ENCODE measurements at places on chromosomes 2 and 18.
A peak's percentile ranks its signal among the peaks of the same experiment; 100 is the strongest.

DNA sequence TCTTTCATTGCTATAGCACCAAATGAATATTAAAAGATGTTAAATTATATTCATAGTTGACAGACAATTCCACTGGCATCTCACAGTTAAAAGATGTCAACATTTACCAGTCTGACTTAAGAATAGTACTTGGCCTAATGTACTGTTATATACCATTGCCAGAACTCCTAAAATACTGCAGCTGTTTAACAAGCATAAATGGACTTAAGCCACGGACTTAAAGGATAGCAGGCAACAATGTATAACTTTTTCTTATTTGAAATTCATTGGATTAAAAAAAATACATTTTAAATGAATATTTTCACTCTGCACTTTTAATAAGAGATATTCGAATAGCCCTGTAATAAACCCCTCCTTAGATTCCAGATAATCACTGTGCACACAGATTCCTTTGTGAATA lies 3.8 kb downstream of the TCF4 start:
- no peak for DNase-seq

DNA sequence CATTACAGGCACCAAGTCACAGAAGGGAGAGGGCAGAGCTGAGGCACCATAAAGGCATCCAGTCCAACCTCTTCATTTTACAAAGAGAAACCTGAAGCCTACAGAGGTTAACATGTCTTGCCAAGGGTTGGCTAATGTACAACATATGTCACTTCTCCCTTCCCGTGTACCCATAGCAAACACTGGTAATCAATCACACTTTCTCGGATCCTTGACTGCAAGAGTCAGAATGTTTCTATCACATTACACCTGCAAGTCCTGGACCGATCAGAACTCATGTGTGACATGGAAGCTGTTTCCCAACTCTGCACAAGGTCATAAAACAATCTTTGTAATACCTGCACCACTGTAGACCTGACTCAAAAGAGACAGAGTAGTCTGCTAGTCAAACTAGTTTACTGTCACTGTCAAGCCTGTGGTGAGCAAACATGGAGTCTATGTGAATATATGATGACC lies 6.0 kb downstream of the ANKRD44 start:
- no peak for DNase-seq

DNA sequence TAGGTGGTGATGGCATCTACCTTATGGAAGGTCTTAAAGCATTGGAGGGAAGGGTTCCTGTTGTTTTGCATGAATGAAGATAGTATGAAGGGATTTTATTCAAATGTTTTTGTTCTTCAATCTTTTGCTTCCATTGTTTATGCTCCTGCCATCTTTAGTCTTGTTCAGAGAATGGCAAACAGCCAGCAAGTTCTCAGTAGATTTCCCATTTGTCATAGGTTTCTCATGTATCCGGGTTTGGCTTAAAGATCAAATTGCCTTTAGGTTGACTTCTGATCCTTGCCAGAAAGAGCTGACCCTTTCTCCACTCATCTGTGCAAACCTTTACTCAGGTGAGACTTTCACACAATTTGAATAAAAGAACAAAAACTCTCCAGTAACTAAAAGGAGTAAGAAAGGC lies 44.2 kb upstream of the STAT4 start:
- no peak for DNase-seq

- no peak for DNase-seq
Observed at GRCh38 chr2:167964650-167965413, 282.6 kb downstream of the STK39 start.

GRCh38 chr2:35931115-35931514 lies 424.5 kb upstream of the CRIM1 start:
- DNase-seq: no peak

GRCh38 chr2:150410809-150411208 lies 76.7 kb downstream of the RND3 start:
- no peak for DNase-seq

- DNase-seq: no peak
Observed at GRCh38 chr2:68673631-68674030, 30.3 kb downstream of the PROKR1 start.

DNA sequence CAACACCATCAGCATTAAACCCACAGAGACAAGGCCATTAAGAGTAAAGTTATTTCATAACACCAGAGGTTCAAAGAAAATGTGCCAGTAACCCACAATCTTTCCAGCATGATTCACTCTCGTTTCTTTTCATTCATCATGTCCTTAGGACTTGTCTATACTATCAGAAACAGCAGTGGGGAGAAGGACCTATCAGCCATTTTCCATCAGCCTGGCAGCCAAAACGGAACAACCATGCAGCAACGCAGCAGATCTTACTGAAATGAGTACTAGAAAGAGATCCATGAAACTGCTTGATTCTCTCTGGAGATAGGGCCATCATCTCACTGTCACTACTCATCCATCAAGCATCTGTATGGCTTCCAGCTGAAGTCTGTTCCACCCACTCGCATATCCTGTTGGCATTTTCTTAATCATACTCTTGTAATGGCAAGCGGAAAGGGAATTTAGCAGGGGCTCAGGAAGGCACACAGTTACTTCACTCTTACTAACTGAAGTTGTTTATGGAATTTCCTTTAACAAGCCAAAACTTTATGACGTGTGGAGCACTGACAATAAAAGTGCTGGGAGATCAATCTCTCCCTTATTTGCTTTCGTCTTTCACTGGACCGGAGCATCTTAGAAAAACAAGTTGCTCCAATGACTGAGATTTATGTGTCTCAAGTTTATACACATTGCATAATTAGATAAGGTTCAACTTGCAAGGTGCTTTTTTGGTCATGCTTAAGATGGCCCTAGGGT lies 69.7 kb downstream of the EPHA4 start:
- no peak for DNase-seq

GRCh38 chr2:16828828-16829160 lies 163.2 kb upstream of the CYRIA start:
- no peak for DNase-seq

GRCh38 chr18:67359873-67360838 lies 156.4 kb downstream of the DSEL start:
- DNase-seq: peak; percentile 1

Data from urinary bladder (tissue), 4 donors.